Right lung (tissue), 10 donors: ENCODE measurements at places on chromosomes 4 and X. TPM values are rescaled to one million over a fixed set of nuclear protein-coding genes. Genes with fewer than 3 reads are reported as not detected.

DNA sequence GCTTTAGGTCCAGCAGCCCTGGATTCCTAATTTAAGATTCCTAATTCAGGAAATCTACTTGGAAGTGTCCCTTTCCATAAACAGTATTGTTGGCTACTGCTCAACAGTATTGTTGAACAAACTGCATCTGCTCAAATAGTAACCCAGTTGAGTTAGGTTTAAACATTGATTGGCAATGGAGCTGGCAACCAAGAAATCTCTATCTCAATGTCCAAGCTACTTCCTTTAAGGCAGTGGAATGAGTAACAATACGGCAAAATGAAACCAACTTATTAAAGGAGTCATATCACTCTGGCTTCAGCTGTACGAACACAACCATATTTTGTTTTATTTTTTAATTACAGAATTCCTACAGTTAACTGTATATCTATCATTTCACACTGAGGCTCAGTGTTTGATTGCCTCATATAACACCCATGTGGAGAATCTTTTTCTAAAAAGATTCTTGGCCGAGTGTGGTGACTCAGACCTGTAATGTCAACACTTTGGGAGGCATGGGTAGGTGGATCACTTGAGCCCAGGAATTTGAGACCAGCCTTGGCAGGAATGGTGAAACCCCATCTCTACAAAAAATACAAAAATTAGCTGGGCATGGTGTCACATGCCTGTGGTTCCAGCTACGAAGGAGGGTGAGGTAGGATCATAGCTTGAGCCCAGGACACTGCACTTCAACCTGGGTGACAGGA lies 71.7 kb upstream of the IL13RA1 start:
- no peak for DNase-seq

DNA sequence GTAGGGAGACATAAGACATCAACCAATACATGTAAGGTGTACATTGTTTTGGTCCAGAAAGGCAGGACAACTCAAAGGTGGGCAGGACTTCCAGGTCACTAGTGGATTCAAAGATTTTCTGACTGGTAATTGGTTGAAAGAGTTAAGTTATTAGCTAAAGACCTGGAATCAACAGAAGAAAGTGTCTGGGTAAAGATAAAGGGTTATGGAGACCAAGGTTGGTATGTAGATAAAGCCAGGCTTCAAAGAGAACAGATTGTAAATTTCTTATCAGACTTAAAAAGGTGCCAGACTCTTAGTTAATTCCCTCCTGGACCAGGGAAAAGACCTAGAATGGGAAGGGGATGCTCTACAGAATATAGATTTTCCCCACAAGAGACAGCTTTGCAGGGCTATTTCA lies 28.3 kb upstream of the GAB1 start:
- no peak for DNase-seq

- DNase-seq, result no peak
Measured at GRCh38 chr4:103754844-103755243, 35.1 kb upstream of the TACR3 start.

DNA sequence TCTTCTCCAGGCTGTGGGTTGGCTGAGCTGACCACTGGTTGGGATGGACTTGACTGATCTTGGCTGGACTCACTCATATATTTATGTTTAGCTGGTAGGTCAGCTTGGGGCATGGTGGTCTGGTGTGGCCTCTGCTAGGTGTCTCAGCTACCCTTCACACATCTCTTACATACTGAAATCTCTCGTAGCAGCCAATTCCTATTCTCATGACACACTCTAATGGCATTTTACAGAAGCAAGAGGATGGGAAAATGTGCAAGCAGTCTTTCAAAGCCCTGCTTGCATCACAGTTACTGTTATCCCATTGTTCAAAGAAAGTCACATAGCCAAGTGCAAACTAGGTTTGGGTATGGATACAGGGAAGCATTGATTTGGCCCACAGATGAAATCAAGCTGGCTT lies 55.5 kb upstream of the PCDH18 start:
- DNase-seq, result no peak

DNA sequence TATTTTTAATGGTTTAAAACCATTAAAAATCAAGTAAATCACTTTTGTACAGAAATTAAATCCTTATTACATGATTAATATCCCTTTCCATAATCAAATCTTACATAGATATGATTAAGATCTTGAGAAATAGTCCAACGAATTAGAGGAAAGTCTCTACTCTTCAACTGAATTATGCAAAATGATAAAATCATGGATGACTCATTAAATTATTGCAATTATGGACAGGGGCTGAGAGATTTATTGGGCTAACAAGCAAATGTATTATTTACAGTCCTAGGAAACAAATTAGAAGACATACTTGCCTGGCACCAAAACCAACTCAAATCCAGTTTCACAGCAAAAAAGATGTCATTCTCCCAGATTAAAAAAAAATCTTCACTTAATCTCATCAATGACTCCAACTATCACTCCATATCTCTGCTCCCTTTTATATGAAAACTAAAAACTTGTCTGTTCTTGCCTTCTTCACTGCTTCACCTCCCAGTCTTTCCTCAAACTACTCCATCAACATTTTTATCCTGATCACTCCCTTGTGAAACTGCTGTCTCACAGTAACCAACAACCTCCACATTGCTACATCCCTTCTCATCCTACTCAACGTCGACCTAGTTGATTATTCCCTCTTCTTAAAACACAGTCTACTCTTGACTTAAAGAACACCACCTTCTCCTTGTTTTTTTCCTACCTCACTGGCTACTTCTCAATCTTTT lies 18.4 kb upstream of the DDX60 start:
- DNase-seq, result no peak

DNA sequence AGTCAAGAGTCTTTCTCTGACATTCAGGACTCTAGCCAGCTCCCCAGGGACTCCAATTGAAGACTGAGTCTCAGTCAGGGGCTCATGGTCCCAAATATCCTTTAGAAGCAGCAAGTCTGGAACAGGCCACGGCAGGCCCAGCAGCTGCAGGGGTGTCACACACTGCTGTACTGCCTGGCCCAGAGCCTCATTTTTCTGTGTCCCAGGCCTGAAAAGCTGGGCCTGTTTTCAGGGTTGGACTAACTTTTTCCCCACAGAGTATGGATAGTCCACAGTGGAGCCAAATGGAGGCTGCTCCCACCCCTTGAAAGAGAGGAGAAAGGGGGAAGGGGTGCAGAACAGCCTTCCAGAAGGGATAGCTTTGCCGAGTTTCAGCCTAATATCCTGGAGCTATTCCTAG lies 146.8 kb upstream of the NALF2 start:
- no peak for DNase-seq

GRCh38 chr4:153486281-153487151 lies 20.4 kb downstream of the TMEM131L start:
- no peak for DNase-seq

Gene GPR173
- polyA plus RNA-seq, result 11.9 TPM

Gene BST1
- polyA plus RNA-seq, result 5.4 TPM

Gene TNMD
- polyA plus RNA-seq, result 4.5 TPM

Gene SYTL5
- 4.7 TPM for polyA plus RNA-seq

Gene NDUFA1
- 81.6 TPM for polyA plus RNA-seq

Gene TSPAN6
- 118 TPM for polyA plus RNA-seq

Gene NSDHL
- 19.0 TPM for polyA plus RNA-seq
